ENCODE measurements at places on chromosomes 6 and 20.

- DNase-seq, result no peak
These were observed 14.0 kb upstream of the RUNX2 start for GRCh38 chr6:45314146-45314545.

DNA sequence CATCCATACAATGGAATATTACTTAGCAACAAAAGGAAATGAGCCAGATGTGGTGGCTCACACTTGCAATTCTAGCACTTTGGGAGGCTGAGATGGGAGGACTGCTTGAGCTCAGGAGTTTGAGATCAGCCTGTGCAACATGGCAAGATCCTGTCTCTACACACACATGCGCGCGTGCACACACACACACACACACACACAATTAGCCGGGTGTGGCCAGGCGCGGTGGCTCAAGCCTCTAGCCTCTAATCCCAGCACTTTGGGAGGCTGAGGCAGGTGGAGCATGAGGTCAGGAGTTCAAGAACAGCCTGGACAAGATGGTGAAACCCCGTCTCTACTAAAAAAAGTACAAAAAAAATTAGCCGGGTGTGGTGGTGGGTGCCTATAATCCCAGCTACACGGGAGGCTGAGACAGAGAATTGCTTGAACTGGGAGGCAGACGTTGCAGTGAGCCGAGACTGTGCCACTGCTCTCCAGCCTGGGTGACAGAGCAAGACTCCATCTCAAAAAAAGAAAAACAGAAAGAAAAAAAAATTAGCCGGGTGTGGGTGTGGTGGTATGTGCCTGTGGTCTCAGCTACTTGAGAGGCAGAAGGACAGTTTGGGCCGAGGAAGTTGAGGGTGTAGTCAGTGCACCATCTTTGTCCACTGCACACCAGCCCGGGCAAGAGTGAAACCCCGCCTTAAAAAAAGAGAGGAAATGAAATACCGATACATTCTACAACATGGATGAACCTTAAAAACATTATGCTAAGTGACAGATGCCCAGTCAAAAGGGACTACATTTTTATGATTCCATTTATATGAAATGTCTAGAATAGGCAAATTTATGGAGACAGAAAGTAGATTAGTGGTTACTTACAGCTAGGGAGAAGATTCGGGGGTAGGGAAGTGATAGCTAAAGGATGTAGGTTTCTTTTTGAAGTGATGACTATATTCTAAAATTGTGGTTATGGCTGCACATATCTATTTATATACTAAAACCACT is 52.5 kb downstream of the RBL1 start:
- no peak for DNase-seq

GRCh38 chr6:161257793-161258457 is 15.9 kb downstream of the AGPAT4 start:
- DNase-seq, result no peak

- no peak for DNase-seq
These were observed 11.6 kb downstream of the AKIRIN2 start for GRCh38 chr6:87690441-87690840.

GRCh38 chr20:51831866-51832265 is 29.5 kb upstream of the SALL4 start:
- no peak for DNase-seq

DNA sequence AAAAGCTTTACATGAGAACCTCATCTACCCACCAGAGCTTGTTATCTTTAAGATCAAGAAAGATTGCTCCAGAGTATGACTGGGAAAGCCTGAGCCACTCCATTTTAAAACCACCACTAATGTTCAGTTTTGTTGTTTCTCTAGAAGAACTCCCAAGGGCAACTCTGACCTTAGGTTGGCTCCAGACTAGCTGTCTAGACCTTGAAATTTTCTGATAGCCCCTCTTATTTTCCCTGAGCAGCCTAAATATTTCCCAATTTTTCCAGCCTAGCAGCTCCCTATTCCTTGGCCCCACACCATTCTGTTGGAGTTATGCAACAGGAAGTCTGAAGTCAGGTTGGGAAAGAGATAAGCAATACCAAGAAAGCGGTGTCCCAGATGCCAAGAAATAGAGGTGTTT is 84.6 kb upstream of the TCF21 start:
- no peak for DNase-seq

DNA sequence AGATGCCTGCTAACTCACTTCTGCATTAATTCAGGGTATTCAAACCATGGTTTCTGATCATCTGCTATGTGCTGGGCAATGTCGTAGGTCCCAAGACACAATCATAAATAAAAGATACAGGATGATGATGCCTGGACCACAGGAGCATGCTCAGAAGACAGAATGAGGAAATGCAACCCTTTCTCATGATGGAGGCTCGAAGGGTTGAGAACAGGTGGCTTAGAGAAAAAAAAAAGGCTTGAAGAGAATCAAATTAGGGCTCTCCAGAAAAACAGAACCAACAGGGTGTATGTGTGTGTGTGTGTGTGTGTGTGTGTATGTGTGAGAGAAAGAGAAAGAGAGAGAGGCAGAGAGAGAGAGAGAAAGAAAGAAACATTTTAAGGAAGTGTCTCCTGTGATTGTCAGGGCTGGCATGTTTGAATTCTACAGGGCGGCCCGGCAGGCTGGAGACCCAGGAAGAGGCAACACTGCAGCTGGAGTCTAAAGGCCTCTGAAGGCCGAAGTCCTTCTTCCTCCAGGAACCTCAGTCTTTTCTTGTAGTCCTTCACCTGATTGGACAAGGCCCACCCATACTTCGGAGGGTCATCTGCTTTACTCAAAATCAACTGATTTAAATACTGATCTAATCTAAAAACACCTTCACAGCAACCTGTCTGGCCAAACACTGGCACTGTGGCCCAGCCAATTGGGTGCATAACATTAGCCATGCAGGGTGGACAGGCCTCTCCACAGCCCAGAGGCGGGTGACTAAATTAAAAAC is 143.8 kb downstream of the ERMARD start:
- no peak for DNase-seq
